ENCODE measurements at places on chromosomes 7 and 10.

GRCh38 chr10:79260811-79261740, 86.2 kb upstream of the PPIF start:
- no peak for DNase-seq

DNA sequence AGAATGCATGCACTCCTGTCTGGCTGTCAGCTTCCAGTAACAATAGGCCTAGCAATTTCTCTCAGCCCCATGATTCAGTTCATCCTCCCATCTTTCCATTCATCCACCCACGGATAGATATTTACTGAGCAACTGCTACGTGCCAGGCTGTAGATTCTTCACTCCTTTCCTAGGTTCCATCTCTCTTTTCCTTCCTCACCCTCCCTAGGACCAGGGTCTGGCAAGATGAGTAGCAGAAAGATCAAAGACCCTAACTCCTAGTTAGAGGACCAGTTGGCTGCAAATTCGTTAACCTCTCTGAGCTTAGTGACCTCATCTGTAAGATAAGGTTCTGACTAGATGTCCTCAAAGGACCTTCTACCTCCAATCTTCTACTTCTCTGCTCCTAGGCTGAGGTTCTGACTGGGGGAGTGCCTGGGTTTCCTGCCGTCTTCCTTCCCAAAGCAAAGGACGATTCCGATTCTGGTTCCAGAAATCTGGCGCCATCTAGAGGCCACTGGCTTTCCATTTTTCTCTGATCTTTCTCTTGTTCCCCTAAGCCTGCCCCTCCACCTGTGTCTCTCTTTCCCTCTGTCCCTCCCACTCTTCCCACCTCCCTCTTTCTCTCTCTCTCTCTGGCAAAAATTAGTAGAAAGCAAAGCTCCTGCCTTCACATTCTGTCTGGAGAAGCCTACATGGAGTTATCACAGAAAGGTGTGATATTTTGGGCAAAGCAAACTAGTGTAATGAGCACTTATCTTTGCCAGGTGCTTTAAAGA, 26.2 kb downstream of the TBATA start:
- DNase-seq = peak; percentile 60

DNA sequence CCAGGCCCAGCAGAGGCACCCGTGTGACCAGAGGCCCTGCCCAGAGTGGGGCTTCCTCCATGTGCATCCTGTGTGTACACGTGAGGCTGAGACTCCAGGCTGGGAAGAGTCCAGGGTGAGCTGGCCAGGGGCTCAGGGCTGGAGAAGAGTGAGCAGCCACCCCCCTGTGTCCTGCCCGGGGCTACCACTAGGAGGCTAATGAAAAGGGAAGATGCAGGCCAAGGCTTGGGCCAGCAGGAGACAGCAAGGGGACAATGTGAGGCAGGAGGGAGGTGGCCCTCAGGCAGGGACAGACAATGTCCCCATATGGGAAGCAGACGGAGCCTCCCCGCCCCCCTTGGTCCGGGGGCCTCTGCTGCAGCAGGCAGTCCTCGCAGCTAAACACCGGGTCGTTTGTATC, 102.0 kb downstream of the HIF1AN start:
- no peak for DNase-seq

DNA sequence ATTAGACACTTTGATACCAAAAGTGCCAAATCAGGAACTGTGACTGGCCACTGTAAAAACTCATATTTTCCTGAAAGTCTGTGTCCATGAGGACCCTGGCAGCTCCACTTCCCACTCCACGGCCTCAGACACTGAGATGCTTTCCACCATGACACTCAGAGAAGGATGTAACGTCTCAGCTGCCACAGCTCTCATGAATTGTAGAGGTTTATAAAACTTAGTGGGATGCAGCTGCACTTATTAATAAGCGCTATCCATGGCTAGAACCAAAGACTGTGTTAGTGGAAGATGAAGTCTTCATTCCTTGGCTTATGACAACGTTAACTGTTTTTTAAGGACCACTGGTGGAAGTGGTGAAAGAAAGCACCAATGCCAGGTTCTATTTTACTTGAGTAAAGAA, 121.0 kb downstream of the ITIH5 start:
- DNase-seq = no peak

Measured in forelimb muscle (tissue), 1 donor.